ENCODE measurements at places on chromosomes 12 and 14.

GRCh38 chr14:101380940-101381339, 180.4 kb upstream of the DIO3 start:
- no peak for DNase-seq

DNA sequence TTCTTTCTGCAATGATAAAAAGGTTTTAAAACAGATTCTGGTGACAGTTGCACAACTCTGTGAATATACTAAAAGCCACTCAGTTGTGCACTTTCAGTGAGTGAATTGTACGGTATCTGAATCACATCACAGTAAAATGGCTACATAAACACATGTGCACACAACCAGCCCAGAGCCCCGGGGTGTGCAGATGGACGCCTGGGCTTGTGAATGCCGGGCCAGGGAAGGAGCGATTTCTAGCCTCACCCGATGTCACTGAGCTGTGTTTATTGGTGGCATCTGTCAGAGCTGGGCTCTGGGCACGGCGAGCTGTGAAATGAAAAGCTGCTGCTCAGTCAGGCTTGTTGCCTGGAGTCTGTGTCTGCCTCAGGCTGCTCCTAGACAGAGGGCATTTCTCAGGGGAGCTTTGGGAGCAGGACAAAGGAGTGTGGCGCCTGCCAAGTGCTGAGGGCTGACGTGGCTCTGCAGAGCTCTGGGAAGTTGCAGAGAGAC, 25.9 kb downstream of the RHOF start:
- no peak for DNase-seq

GRCh38 chr12:76108356-76108755, 23.9 kb upstream of the NAP1L1 start:
- no peak for DNase-seq

DNA sequence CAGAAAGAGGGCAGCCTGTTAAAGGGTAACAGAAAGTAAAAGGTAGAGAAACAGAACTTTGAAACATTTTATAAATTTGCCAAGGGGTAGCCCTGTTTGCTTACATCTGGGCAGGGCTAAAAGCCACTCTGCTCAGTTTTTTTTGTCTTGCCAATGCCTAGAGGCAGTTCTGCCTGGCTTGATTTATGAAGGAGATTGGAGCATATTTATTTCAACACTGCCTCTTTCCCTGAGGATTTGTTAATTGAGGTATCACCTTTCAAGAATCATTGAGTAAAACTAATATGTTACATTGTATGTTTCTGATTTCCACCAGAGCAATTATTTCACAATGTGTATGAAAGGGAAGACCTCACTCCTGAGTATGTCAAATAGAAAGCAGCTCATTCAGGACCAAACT, 160.8 kb downstream of the GXYLT1 start:
- no peak for DNase-seq

- no peak for DNase-seq
Measured at GRCh38 chr12:25469861-25470260, 83.2 kb downstream of the LMNTD1 start.

GRCh38 chr12:71439362-71439612, 311 bp upstream of the LGR5 start:
- DNase-seq: no peak

DNA sequence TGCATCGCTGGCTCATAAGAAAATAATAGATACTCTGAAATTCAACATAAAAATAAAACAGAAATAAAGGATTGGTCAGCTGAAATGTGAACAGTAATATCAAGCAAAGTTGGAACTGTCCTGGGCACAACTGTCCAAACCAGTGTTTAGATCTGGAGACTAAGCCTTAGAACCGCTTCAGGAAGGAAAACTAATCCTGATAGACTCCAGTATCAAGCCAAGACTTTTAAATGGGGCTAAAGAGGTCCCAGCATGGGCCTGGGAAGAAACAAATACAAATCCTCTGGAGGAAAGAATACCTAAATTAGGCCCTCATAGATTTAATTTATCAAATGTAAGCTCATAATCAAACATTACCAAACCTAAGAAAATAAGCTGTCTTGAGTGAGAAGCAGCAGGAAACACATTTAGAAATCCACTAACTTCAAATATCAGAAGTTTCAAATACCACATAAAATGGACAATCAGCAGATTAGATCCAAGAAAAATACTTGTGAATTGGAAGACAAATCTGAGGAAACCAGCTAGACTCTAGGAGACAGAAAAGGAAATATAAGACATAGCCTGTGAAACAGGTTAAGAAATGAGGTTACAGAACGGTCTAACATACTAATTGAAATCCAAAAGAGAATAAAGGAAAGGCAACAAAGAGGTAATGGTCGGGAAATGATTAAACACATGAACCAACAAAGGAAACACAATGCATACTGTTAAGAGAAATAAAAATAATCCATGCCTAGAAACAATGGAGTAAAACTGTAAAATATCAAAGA, 27.6 kb downstream of the SCAF11 start:
- no peak for DNase-seq

GRCh38 chr14:55980970-55981369, 137.2 kb upstream of the PELI2 start:
- DNase-seq: no peak

DNA sequence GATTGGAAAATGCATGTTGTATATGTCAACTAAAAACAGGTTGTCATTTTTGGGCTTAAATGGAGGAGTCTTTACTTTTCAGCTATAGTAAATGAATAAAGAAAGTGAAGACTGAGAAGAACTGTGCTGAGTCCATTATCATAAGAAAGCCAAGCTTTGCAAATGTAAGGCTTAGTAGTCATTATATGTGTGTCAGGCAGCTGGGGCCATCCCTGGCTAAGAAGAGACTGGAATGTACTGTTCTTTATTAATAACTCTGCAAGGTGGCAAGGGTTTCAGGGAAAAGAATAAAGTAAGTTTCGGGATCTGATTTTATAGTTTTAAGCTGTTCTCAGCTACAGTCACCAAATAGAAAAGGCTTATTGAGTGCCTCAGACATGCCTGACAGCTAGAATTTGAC, 48.7 kb downstream of the SRGAP1 start:
- DNase-seq: no peak

DNA sequence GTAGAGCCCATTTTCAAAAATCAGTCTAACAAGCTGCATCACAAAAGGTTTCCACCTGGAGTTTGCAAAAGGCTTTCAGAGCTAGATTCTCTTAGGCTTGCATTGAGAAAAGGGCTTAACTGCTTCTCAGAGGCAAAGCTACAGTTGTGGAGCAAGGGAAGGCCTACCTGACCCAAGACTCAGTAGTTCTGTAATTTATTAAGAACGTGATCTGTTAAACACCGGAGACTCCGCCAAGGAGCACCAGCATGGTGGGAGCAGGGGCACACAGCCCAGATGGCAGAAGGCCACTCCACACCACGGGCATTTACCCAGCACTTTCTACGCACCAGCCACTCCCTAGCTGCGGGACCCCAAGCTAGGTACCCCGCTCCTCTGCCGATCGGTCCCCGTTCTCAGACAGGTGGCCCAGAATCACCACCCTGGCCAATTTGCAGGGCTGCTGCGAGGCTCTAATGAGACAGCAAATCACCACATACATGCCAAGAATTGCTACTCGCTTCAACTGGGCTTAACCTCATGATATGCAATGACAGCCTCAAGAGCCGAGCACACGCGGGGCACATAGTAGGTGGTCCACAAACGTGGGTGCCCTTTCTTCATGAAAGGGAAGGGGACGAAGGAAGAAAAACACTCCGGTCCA, 1.5 kb downstream of the ITPK1 start:
- DNase-seq: no peak

- DNase-seq: no peak
Measured at GRCh38 chr12:98538031-98538430, 22.6 kb downstream of the TMPO start.

DNA sequence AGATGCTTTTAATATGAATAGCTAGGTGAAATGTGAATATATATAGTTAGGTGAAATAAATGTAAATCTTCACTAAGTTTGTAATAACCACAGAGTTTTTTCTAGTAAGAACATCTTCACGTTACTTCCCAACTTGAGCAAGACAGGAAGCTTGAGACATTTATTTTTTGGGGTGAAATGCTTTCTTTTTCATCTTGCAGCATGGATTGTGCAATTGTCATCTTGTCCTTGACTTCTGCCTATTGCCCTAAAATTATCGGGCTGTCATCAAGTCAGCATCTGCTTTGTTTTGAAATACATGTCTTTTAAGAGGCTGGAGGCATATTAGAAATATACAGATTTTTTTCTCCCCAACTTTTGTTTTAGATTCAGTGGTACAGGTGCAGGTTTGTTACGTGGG, 433.9 kb downstream of the PCNX1 start:
- DNase-seq: no peak

DNA sequence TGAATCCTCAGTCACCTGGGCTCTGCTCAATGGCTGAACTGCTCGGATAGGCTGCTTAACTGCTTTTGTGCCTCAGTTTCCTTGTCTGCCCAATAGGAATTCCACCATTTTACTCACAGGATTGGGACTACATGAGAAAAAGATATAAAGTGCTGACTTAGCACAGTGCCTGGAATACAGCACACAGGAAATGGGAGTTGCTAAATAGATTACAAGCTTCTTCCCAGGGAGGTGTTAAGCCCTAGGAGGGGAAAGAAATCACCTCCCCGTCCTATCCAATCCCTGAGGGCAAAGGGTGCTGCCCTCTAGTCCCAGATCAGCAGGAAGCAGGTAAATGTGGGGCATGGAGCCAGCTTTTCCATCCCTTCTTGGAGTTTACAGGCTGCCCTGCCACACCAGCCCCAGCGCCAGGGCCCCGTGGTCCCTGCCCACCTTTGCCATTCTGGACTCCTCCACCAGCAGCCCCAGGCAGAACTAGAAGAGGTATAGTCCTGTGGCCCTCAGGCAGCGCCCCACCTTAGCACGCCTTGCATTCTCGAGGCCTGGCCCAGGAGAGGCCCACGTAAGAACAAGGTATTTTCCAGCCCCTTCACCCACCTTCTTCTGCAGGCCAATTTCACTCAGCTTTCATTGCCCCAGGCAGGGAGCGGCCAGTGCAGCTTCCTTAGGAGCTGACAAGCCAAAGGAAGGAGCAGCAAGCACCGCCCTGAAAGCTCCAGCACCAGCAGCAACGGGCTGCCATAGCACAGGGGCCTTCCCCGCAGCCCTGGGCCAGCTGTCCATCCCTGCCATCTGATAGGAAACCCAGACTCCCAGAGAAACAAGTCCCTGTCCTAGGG, 28.8 kb upstream of the RPLP0 start:
- DNase-seq: no peak

GRCh38 chr12:51023625-51024382, 2.4 kb downstream of the SLC11A2 start:
- DNase-seq: no peak

- DNase-seq: no peak
Measured at GRCh38 chr14:103220134-103220981, 97.1 kb downstream of the TNFAIP2 start.

GRCh38 chr12:110269622-110270124, 11.4 kb upstream of the ATP2A2 start:
- DNase-seq: no peak

DNA sequence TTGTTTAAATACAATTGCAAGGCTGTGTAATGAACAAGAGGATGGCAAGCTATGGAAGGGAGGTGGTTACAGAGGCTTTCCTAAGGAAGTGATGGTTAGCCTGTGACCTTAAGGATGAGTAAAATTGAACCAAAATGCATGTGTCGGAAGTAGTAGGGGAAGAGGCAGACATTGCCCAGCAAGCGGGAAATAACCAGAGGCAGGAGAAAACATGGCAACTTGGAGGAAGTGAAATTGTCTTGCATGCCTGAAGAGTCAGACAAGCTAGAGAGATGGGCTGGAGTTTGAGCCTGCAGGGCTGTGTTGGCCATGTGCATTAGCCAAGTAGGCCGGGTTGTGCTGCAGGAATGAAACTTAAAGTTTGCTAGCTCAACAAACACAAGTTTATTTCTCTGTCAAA, 96.2 kb downstream of the BTG1 start:
- no peak for DNase-seq

GRCh38 chr12:5072311-5072710, 28.6 kb downstream of the KCNA5 start:
- DNase-seq: no peak

- peak; percentile 21 for DNase-seq
Measured at GRCh38 chr14:66401449-66402095, 84.6 kb upstream of the CCDC196 start.

GRCh38 chr12:91138337-91138920, 27.1 kb upstream of the LUM start:
- DNase-seq: no peak

- peak; percentile 41 for DNase-seq
Measured at GRCh38 chr14:24818058-24818822, 184.2 kb upstream of the GZMB start.

DNA sequence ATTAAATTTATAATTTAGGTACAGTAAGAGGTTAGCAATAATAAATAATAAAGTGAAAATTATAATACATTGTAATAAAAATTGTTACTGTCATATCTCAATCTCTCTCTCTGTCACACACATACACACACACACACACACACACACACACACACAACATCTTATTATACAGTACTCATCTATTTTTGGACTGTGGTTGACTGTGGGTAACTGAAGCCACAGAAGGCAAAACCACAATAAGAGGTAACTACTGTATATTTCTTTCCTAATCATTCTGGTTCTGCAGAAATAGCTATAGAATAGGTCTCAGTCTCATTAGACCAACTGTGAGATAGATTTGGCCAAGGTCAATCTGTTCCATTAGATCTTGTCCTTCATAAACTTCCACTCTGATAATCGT, 33.1 kb upstream of the PTPRO start:
- DNase-seq: no peak

DNA sequence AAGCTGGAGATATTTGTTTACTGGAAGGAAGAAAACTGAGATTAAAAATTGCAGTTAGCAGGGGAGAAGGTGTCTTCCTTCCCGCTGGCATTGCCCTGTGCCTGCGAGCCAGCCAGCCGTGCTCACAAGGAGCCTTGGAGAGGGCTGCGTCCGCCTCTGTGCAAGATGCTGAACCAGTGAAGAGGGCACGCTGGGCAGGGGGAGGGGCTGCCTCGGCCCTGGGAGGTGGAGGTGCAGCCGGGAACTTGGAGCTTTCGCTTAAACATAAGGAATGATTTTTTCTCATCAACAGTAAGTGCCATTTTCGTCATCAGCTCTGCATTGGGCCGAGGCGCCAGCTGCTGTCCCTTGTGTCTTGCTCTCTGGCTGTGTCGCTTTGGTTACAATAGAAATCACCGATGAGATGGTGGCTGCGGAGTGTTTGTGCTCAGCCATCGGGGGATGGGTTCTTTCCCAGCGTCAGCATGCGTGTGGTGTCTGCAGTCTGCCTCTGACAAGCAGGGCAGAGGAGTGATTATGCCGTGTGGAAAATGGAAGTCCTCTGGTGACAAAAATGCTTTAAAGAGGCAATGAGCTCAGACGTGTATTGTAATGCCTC, 97.3 kb downstream of the ESR2 start:
- DNase-seq: peak; percentile 56

GRCh38 chr12:106417926-106418910, 60.7 kb downstream of the POLR3B start:
- no peak for DNase-seq

GRCh38 chr12:55982319-55982936, 8.6 kb downstream of the RAB5B start:
- no peak for DNase-seq

DNA sequence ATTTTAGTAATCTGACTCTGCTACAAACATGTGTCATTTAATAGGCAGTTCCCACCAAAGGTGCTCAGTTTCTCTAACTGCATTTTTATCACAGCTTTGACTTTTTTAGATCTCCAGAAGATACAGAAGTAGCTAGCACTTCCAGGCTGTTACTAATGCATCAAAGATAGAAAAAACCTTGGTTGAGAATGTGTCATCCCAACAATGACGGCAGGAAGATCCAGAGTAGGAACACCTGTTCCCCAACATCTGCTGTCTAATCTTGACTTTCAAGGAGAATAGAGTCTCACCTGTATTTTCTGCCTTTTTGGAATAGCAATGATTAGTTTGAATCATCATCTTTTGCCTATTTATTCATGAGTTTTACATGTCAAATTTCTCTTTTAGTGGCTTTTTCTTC, 45.0 kb downstream of the ARMH4 start:
- no peak for DNase-seq

Measured in body of pancreas (tissue), 4 donors.